ENCODE measurements at places on chromosomes 16 and 17.

- no peak for DNase-seq
These were observed 14.5 kb downstream of the SNX11 start for GRCh38 chr17:48121923-48122664.

DNA sequence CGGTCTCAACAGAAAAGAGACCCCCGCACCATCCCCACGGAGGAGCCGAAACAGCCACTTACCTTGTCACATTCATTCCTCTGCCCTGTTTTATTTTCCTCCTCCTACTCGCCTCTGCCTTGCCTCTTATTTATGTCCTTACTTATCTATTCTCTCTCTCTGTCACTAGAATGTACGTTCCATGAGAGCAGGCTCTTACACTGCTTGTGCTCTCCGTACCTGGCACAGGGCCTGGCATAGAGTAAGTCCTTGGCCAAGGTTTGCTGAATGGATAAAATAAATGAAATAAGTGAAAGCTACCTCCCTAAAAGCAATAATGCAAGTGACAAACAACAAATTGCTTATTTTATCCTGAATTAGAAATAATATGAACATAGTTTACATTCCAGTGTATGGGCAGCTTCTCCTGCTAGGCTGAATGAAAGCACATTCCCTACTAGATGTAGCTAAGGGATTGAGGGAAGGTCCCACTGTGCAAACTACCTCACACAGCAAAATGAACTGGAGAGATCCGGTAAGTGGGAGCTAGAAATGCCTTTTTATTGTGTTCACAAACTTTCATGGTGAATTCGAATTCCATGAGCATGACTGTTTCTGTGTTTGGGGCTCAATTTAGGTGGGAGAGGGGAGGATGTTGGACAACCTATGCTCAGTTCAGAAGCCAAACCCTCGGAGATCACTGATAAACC is 173.1 kb downstream of the PARN start:
- DNase-seq = no peak

DNA sequence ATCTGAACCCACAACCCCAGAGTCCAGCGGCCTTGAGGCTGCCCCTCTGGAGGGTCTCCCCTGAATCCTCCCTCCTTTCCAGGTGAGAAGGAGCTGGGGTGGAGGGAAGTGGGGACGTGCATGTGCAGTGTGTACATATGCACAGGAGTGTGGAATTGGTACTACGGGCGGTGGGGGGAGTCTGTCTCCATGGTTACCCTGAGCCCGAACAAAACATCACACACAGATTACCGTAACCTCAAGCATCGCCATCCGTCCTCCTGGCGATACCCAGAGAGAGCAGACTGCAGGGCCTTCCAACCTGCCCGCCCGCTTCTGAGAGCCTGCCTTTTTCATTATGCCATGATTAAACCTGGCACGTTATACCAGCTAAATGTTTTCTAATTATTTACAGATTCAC is 25.1 kb downstream of the GSG1L start:
- no peak for DNase-seq

GRCh38 chr17:62629556-62630364 is 2.3 kb downstream of the MRC2 start:
- no peak for DNase-seq

- DNase-seq = no peak
These were observed at the start of the genes ABI3 and GNGT2 for GRCh38 chr17:49210158-49211029. Gene ABI3, plus strand, starts transcription at chr17:49210707. Its CDS starts 18 bp downstream, at chr17:49210725. Gene GNGT2, minus strand, starts transcription at chr17:49210574. Its CDS starts 3,152 bp downstream, at chr17:49207422.

GRCh38 chr17:1839516-1839915 is 9.7 kb downstream of the RPA1 start:
- no peak for DNase-seq

GRCh38 chr17:39600288-39600996 is 7.3 kb downstream of the NEUROD2 start:
- DNase-seq = no peak

DNA sequence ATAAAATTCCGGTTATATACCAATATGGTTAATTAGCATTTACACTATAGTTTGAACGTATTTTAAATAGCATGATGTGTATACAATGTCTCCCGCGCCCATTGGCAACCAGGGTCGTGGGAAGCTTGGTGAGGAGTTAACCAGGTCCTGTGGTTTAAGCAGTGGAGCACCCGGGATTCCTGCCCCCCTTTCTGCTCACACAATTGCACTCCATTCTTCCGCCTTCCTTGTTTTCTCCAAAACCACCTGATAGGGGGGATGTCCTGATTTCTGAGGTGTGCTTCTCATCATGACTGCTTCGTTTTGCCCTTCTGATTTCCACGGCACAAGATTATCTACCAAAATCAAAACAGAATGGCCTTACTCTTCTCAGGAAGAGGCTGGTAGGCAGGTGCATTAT is 35.8 kb downstream of the WIPI1 start:
- no peak for DNase-seq

GRCh38 chr17:82752371-82753200 is 721 bp downstream of the TBCD start:
- DNase-seq = no peak
